ENCODE measurements at places on chromosomes 3 and 15.
A peak's percentile ranks its signal among the peaks of the same experiment; 100 is the strongest.

DNA sequence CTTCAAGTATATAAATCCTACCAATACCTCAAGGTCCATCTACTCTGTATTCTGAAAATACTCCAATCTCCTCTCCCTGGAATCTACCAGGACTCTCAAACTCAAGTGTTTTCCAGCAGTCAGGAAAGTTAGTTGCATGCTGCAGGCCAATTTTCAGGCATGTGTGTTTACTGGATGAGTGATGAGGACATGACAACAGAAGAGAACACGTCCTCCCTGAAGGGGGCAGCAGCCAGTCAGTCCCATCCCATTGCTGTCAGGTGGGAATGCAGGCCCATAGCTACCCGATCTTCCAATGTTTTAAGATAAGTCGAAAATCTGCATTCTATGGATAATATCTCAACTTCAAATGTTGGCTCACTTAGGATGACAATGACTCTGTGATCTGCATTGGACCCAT, 496.2 kb downstream of the FHIT start:
- no peak for DNase-seq

GRCh38 chr15:52524223-52525136, 4.2 kb downstream of the MYO5A start:
- DNase-seq: no peak

DNA sequence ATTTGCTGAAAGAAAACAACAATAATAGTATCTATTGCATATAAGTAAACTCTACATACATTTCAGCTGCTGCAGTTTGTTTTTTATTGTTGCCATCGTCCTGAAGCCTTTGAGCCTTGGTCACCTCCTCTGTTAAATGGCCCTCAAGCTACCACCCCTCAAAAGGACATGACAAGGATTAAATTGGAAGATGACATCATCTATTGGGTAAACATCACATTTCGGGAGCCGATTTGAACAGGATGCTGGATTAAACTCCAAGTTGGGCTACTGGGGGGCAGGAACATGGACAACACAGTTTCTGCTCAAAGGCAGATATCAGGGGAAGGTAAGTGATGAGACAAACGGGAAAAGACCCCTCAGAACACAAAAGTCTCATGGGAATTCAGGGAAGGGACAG, 92.3 kb upstream of the ATP2B2 start:
- no peak for DNase-seq

DNA sequence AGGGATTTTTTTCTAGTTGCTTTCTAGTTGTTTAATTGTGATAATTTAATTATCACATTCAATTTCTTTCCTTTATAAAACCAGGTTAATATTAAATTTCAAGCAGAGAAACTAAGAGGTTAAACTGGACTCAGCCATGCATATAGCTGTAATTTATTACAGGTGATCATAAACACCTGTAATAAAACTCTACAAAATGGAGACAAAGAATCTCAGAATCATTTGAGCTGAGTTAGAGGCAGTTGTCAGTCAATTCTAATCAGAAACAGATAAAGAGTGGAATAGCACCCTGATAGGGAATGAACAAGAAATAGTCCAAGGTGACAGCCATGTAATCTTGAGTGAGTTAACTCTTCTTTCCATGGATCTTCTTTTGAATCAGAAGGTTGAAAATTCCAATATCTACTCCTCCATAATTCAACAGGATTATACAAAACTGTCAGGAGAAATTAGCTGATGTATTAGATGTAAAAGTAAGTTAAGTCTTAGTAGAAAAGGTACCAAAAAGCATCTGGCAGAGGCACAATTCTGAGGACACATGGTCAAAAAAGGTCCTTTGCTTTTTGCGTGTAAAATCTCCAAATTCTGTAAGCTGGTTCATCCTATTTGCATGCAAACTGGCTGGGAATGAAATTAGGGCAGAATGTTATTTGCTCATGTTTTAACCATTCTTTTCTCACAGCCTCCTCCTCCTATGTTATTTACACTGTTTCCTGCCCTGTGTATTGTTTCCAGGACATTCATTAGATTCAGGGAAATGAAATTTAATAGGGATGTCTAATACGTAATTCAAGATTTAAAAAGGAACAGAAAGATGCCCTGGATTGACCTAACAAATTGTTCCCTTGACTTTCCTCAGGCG, 39.4 kb upstream of the B3GNT5 start:
- DNase-seq: no peak

GRCh38 chr3:138384976-138385375, 36.6 kb downstream of the MRAS start:
- no peak for DNase-seq

- no peak for DNase-seq
Observed at GRCh38 chr3:127028781-127029657, 46.1 kb downstream of the PLXNA1 start.

- DNase-seq: no peak
Observed at GRCh38 chr3:137347817-137348368, 390.1 kb downstream of the IL20RB start.

DNA sequence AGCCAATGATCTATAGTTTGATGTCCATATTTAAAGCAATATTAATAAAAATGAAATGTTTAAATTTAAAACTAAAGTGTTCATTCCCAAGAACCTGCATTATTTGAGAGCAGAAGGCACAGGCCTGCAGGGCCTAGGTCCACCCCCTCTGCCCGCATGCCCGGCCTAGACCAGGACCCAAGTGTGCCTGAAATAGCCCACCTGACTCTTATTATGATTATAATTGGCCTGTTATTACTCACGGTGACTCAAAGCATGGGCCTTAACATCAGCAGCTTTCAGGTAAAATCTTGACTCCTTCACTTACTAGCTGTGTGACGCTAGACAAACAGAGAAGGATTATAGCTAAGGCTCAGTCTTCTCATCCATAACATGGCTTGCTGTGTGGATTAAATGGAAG, 128.8 kb downstream of the PLCL2 start:
- DNase-seq: no peak

- no peak for DNase-seq
Observed at GRCh38 chr3:15512166-15512565, 9.3 kb downstream of the COLQ start.

DNA sequence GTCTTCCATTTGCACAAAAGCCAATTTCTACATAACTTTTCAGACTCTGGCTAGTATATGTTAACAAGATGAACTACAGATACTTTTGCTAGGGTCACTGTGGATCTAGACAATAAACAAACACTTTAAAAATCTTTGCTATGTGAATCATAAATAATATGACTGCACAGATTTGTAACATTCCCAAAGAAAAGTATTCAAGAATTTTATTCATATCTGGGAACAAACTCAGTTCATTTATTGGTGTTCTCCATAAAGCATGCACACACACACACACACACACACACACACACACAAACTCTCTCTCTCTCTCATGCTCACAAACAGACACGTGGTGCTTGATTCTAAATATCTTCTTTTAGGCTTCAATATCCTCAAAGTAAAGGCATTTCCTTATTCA, 18.8 kb upstream of the THRB start:
- DNase-seq: peak; percentile 53

DNA sequence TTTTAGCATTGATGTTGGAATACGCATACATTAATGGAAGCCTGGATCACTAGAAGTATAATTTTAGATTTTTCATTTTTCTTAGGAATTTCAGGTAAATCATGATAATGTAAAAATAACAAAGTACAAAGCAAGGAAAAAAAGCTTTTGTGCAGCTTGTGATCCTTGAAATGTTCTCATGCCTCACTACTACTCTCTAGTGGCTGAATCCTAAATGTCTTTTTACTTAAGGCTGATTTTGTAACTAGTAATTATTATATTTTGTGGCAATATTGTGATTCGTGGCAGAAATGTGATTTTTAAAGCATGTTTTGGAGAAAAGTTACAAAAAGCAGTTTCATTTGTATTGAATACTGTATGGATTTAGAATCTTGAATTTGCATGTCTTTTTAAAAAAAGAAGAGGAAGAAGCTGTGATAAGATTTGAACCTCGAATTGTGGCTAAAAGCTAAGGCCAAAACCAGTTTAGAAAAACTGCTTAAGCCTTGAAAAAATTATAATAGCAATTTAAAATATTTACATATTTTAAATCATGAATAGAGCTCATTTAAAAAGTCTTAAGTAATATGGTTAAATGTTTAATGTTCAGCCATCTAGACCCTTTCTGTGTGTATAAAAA, 39.0 kb downstream of the U2SURP start:
- DNase-seq: peak; percentile 2

GRCh38 chr3:57910990-57911389, 97.2 kb upstream of the FLNB start:
- no peak for DNase-seq

DNA sequence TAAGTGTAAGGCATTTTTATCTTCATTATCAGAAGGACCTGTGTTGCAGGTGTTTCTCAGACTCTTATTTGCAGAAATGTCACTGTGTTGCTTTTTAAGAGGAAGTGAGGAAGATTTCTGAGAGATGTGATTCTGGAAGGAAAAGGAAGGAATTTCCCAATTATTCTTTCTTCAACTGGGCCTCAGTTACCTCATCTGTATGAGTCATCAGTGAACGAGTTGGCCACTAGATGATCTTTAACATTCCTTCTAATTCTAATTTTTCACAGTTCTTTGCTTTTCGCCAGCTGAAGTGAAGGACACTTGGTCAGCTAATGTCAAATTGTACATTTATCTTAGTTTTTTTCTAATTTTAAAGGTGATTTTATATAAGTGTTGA, 28.9 kb downstream of the CLEC3B start:
- DNase-seq: peak; percentile 83

- DNase-seq: peak; percentile 10
Observed at GRCh38 chr15:90716317-90716975, 700 bp upstream of the BLM start.

DNA sequence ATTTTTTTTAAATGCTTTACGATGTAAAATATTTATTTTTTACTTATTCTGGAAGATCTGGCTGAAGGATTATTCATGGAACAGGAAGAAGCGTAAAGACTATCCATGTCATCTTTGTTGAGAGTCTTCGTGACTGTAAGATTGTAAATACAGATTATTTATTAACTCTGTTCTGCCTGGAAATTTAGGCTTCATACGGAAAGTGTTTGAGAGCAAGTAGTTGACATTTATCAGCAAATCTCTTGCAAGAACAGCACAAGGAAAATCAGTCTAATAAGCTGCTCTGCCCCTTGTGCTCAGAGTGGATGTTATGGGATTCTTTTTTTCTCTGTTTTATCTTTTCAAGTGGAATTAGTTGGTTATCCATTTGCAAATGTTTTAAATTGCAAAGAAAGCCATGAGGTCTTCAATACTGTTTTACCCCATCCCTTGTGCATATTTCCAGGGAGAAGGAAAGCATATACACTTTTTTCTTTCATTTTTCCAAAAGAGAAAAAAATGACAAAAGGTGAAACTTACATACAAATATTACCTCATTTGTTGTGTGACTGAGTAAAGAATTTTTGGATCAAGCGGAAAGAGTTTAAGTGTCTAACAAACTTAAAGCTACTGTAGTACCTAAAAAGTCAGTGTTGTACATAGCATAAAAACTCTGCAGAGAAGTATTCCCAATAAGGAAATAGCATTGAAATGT, 15.6 kb downstream of the THBS1 start:
- peak; percentile 37 for DNase-seq

DNA sequence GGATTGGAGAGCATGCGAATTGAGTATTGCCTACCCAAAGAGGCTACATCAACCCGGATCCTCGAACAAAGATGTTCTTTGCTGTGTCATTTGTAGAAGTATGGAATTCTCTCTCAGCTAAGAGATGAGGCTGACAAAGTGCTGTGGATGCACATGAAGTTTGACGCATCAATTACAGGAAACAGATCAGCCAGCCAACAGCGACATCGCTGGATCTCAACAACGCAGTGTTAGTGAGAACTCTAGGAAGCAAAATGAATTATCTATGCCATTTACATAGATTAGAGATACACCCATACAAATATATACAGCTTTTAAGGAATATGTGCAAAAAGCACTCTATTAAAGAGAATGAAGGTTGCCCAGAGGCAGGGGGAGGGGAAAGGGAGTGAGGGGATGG, 160.6 kb upstream of the RGMA start:
- DNase-seq: no peak

DNA sequence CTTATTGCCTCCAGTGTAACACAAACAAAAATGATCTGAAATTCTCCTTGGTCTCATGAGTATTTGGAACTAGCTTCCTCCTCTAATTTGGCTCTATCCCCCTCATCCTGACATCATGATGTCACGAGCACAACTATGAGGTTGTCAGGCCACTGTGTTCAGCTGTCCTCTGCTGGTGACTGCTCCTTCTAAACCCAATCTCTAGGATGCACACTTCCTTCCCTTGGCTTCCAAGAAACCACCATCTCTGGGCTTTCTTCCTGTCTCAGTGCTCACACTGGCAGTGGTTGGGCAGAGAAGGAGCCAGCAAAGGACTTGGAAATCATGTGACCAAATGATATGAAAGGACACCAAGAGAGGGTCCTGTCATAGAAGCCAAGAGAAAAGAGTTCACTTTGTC, 30.7 kb upstream of the EIF1B start:
- DNase-seq: no peak

- DNase-seq: peak; percentile 56
Observed at GRCh38 chr15:51117270-51117669, 22.6 kb upstream of the TNFAIP8L3 start.

DNA sequence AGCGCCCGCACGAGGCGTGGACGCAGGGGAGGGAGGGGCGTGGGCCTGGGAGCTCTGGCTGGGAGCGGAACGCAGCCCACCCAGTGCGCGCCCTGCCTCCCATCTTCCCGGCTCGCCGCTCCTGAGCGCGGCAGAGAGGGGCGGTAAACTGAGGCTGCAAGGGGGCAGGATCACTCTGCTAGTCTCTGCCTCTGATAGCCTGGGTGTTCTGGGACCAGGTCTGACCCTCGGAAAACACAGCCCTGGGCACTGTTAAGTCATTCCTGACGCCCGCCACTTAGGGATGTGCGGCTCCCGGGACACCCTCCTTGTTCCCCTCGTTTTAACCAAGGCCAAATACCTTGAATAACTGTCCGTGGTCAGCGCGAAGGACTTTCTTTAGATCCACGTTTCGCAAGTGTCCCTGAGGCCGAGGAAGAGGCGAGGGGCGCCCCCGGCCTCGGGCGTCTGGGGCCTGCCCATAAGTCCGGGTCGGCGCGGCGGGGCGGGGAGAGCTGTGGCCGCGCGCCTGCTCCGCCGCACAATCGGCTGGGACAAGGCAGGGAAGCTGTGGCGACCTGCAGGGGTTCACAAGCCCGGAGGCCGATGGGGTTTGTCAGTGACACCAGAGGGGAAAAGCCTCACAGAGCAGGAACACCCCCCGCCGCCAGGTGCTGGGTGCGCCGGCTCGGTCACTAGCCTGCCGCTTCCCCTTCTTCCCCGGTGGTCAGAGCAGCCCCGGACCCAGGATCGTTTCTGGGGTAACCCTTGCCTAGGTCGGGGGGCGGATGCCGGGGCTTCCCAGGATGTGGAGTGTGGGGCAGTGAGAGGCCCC, 1.5 kb downstream of the ITPKA start:
- DNase-seq: no peak

- DNase-seq: no peak
Observed at GRCh38 chr3:116093374-116093773, 351.9 kb downstream of the LSAMP start.

DNA sequence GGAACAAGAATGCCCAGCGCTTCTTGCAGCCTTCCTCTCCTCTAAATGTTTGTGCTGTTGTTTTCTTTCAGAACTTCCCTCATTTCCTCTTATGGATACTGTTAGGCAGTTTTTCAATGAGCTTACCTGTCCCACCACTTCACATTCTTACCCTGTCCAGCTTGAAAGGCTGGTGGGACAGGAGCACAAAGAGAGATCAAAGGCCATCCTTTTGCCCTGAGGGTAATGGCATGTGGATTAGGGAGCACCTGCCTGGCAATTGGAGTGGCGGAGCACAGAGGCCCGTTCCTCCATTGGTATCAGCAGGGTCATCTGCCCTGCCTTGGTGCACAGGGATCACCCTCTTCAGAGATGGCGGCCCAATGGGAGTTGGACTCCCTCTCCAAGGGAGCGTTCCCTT, 170.1 kb upstream of the UBE3A start:
- no peak for DNase-seq

- no peak for DNase-seq
Observed at GRCh38 chr3:189307963-189308362, 136.2 kb downstream of the TPRG1 start.
